ENCODE measurements at places on chromosomes 6 and 20.

DNA sequence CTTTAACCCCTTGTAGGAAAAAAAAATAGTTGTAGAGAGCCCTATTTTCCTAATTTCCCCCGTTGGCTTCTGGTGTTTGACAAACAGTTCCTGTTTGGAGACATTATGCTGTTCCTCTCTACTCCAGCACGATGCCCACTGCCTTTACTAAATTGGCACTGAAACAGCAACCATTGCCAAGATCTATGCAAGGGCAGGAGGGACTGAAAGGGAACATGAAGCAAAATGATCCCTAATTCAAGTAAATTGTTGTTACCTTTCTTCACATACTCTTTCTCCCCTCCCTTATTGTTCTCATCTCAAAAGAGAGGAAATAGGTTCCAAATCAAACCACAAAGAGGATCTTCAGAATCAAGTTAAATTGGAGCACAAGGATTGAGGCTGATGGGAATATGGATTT is 764.1 kb upstream of the MMS22L start:
- DNase-seq = no peak

- no peak for DNase-seq
These were observed 451.4 kb downstream of the NKAIN2 start for GRCh38 chr6:124254941-124255685.

- DNase-seq = no peak
These were observed 24.7 kb downstream of the KCNK17 start for GRCh38 chr6:39289490-39289889.

GRCh38 chr6:166538297-166539010 is 48.0 kb downstream of the RAMACL start:
- no peak for DNase-seq

DNA sequence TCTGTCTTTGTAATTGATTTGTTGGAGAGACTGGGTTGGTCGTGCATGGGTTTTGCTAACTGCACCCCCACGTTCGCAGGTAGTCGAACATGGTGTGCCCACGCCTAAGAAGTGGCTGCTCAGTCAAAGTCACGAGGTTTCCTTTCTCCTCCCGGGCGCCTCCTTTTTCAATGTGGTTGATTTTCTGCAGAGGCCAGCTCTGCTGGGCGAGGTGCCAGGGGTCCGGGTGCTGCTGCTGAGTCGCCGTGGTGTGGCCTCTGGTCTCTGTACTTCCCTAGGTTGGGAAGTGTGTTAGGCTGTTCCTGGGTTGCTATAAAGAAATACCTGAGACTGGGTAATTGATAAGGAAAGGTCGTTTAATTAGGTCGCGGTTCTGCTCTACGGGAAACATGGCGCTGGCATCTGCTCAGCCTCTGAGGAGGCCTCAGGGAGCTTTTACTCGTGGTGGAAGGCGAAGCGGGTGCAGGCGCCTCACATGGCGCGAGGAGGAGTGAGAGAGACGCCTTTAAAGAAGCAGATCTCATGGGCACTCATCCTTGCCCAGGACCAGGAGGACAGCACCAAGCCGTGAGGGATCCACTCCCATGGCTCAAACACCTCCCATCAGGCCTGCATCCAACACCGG is 14.1 kb downstream of the OSBPL2 start:
- DNase-seq = no peak

DNA sequence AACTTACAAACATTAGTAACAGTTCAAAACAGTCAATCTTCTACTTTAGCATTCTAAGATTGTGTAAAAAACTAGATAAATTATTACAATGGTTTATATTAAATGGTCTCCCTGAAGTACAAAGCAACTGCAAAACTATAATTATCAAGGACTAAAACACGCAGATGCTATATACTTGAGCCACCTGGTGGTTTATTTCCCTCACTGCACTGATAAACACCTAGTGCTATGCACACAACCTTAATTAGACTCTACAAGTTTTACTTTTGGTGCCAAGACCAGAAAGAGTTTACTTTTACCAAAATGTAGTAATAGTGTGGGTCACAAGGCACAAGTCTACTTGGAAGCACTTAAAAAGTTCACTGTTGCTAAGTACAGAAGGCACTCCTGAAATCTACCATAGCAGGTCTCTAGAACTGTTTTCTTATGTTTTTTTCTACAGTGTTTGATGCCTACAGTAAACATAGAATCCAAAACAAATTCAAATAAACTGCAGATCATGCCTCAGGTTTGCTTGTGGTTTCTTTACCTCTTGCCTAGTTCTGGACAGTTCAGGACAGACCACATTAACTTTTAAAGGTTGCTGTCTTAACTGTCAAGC is 49.2 kb downstream of the GMDS start:
- no peak for DNase-seq
